ENCODE measurements at places on chromosomes 7 and 10.

GRCh38 chr7:77184463-77184862 is 15.2 kb downstream of the FGL2 start:
- no peak overlapping the region for H3K4me3 ChIP-seq
- no peaks in the 10 kb centered on the region for H3K4me1 ChIP-seq
- DNase-seq: no peak
- no peaks in the 10 kb centered on the region for H3K27me3 ChIP-seq
- no peaks in the 10 kb centered on the region for H3K36me3 ChIP-seq

DNA sequence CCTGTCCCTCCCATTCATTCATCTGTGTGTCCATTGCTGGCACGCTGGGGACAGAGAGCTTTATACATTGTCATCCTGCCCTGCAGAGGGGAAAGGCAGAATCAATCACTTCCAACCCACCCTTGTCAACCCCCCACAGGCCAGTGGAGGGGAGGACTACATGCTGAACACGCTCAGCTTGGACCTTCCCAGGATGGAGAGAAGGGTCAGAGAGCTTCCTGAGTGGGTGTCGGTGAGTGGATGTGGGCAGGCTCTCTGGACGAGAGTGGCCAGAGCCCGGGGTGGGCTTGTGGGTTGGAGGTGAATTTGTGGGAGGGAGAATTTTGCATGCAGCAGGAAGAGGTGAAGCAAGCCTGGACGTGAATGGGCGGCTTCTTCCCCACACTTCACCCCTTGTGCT is 93.9 kb downstream of the DNAJB6 start:
- H3K27me3 ChIP-seq: peaks cover 13% of the 10 kb centered on the region
- H3K27ac ChIP-seq: no peak overlapping the region
- DNase-seq: no peak
- peaks cover 3% of the 10 kb centered on the region for H3K4me1 ChIP-seq

DNA sequence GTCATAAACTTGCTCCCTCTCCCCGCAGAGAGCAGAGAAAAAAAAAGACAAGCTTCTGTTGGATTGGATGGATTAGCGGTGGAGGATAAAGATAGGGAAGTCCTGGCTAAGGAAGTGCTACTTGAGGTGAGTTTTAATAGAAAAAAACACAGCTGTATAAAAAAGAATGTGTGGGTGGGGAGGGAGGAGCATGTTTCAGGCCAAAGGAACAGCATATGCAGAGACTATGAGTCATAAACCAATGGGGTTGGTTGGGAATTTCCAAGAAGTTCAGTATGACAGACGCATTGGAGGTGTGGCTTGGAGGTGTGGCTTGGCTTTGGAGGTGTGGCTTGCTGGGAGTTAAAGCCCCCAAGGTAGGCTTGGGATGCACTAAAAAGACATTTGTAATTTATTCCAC is 103.0 kb upstream of the LSM8 start:
- H3K27me3 ChIP-seq: no peaks in the 10 kb centered on the region
- DNase-seq: no peak
- no peaks in the 10 kb centered on the region for H3K4me1 ChIP-seq
- H3K36me3 ChIP-seq: no peaks in the 10 kb centered on the region
- no peak overlapping the region for H3K4me3 ChIP-seq

DNA sequence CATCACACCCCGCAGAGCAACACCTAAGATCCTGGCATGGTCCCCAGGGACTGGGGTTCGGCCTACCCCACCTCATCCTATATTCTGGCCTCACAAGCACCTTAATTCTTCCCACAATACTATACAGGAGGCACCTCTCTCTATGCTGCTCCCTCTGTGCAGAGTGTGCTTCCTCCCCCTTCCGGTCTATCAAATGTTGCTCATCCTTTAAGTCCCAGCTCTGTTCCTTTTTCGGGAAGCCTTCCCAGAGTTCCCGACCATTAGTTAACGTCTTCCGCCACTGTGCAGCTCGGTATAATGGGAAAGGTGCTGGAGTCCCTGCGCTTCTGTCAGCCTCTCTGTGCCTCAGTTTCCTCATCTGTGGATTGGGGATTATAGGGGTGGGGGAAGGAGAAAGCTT is 21.8 kb downstream of the PALD1 start:
- no peak overlapping the region for H3K4me3 ChIP-seq
- no peak overlapping the region for H3K27ac ChIP-seq
- peaks cover under 1% of the 10 kb centered on the region for H3K27me3 ChIP-seq
- no peak for DNase-seq

GRCh38 chr10:130809761-130810515 is 501.6 kb downstream of the TCERG1L start:
- no peaks in the 10 kb centered on the region for H3K27me3 ChIP-seq
- DNase-seq: no peak
- no peaks in the 10 kb centered on the region for H3K36me3 ChIP-seq
- H3K27ac ChIP-seq: no peak overlapping the region
